ENCODE measurements at places on chromosomes 11 and 22. TPM values are rescaled to one million over a fixed set of nuclear protein-coding genes. Genes with fewer than 3 reads are reported as not detected.

- DNase-seq: peak; percentile 45
Measured at GRCh38 chr11:102940714-102941588, 14.6 kb downstream of the MMP13 start.

DNA sequence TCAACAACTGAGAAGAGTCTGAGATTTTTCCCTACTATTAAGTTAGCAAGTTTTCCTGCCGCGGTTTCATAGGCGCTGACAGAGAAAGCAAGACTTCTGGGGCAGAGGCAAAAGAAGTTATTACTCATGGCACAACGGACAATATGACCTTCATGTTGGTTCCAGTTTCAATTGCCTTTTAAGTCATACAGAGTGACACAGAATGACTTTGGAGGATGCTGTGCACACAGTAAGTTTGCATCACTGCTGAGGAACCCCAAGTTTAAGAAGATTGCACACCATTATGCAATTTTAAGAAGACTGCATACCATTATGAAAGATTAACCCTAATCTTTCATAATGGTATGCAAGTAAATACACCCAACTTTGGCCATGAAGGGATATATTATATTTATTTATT lies 626.5 kb upstream of the CHORDC1 start:
- no peak for DNase-seq

GRCh38 chr11:9678576-9678975 lies 14.7 kb downstream of the SWAP70 start:
- no peak for DNase-seq

DNA sequence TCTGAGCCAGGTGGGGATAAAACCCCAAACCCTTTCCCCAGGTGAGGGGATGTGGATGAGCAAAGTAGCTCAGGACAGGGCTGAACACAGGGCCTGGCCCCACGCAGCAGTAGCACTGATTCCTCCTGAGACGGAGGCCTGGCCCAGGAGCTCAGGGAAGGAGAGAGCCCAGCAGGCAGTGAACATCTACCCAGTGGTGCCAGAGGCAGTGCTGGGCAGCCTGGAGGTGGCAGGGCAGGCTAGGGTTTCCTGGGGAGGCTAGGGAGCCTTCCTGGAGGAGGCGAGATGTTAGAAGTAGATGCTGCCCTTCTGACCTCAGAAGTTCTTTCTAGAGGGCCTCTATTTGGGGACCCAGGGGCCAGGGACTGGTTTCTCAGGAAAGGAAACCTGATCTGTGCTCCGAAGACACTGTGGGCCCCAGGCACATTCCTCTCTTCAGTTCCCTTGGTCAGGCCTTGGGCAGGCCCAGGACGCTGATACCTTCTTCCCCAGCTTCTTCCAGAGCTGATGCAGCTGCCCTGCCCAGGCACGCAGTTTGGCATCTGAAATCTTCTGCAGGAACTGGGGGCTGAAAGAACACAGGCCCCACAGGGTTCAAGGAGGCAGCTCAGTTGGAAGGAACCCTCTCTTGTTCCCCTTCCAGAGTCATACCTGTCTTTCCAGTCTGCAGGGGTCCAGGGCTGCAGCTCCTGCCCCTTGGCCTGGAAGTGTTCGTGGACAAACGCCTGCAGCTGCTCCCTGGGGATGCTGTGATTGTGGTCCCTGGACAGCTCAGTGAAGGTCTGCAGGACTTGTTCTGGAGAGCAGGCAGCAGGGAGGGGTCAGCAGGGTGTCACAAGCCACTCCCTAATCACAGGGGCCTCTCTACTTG lies 16.8 kb downstream of the TREH start:
- DNase-seq: no peak

DNA sequence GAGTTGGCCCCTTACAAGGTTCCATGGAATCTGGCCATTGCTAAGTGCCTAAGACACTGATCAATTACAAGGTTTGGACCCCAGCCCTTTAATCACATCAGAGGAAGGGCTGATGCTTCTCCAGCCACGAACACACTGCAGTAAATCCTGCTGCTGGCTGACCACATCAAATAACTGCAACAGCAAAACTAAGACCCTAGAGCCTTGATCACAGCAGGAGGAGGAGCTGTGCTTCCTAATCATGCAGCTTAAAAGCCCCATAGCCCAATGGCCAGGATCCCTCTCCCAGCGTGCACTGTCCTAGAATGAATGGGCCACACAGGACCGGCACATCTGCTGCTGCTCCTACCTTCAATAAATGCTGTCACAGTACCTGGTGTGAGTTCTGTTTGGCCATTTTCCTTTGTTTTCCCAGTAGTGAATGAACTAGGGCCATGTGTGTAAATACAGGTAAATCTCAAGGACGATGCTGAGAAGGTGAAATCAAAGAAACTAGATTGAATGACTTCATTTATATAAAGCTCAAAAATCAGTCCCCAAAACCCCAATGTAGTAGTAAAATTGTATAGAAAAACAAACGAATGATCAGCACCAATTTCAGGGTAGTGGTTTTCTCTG lies 12.7 kb downstream of the ZP1 start:
- DNase-seq: no peak

DNA sequence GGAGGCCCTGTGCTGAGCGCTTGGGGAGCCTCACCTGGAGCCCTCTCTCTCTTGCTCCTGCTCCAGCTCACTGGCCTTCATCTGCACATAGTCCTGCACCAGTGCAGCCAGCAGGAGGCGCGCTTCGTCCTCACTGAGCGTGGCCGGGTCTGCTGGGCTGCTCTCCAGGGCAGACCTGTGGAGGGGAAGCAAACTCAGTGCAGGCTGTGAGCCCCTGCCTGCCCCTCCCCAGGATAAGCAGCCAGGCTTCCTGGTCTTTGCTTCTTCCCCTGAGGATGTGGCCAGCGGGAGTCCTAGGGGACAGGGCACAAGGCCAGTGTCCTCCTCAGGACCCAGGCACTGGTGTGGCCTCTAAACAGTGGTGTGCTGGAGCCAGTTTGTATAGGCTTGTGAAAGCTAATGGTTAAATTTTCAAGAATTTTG lies 2.2 kb downstream of the CALCA start:
- peak; percentile 76 for DNase-seq

- peak; percentile 49 for DNase-seq
Measured at GRCh38 chr22:22745225-22746060, 101.0 kb downstream of the GGTLC2 start.

DNA sequence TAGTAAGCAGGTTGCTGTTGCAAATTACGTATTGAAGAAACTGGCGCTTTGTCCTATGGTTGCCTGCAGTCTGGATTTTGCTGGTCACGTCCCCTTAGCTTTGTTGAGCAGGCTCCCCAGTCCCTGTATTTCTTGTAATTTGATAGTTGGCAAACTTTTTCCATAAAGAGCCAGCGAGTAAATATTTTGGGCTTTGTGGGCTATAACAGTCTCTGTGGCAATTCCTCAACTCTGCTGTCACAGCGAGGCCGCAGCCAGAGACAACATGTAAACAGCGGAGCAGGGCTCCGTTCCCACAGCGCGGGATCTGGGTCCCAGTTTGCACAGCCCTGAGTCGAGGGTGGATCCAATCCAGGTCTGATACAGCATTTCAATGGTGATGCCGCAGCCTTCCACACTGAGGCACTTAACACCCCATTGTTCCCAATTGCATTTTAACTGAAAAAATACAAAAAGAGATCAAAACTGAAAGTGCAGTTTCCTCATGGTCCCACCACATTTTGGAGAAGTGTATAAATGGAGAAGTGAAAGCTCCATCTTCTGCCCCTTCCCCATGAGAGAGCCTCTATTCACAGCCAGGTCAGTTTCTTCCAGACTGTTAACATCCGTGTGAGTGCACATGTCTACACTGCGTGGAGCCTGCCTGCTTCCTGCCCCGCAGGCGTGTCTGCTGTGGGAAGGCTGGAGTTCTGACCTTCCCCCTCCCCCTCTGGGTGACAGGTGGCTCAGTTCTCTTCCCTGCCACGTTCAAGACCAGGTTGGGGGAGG lies 89.1 kb downstream of the RPS6KA4 start:
- no peak for DNase-seq

- no peak for DNase-seq
Measured at GRCh38 chr22:31602259-31602952, 59.6 kb downstream of the PISD start.

GRCh38 chr11:102157219-102157618 lies 47.0 kb downstream of the YAP1 start:
- no peak for DNase-seq

GRCh38 chr11:35305670-35306382 lies 113.5 kb downstream of the SLC1A2 start:
- peak; percentile 21 for DNase-seq

DNA sequence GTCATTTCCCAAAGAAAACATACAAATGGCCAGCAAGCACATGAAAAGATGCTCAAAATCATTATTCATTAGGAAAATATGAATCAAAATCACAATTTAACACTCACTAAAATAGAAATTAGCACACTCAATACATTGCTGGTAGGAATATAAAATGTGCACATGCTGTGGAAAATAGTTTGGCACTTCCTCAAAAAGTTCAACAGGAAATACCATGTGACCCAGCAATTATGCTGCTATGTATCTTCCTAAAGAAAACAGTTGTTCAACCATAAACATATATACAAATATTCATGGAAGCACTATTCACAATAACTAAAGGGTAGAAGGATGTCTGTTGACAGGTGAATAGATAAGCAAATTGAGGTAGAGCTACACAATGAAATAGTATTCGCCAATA lies 187.3 kb upstream of the SOX6 start:
- no peak for DNase-seq

DNA sequence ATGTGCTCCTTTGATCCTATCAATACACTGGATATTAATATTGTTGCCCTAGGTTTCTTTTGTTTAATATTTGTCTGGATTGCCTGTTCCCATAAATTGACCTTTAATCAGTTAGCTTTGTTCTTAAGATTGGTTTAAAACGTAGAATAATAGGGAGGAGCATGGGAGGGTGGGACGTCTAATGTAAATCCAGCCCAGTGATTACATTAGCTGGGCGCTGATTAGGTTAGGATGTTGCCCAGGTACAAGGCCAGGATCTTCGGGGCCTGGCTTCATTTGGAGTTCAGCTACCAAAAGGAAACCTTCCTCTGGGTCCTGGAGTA lies at the start of gene SRSF8:
SRSF8 (plus strand) TSS at position 204 of the 323 bp plus-strand sequence. CDS start 308 bp downstream, outside the sequence.
- DNase-seq: no peak

GRCh38 chr11:83287631-83288030 lies 1.5 kb upstream of the CCDC90B start:
- DNase-seq: no peak

- no peak for DNase-seq
Measured at GRCh38 chr11:72002841-72003775, 4.4 kb downstream of the IL18BP start.

DNA sequence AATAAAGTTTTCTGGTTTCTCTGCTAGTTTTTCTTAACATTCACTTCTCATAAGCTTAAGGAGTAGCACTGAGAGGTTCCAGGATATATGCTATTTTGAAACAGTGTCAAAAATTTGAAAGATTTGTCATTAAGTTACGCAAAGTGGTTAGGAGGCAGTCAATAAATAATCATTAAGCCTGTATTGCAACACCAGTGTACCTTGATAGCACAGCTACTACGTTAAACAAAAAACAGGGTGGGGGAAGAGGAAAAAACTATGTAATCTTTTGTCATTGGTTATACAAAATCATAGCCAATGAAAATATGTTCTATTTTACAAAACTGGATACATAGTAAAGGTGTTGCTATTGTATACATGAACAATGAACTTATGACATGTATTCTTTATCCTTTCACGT lies 30.4 kb upstream of the PITPNB start:
- no peak for DNase-seq

- no peak for DNase-seq
Measured at GRCh38 chr11:28566339-28567089, 458.3 kb downstream of the METTL15 start.

DNA sequence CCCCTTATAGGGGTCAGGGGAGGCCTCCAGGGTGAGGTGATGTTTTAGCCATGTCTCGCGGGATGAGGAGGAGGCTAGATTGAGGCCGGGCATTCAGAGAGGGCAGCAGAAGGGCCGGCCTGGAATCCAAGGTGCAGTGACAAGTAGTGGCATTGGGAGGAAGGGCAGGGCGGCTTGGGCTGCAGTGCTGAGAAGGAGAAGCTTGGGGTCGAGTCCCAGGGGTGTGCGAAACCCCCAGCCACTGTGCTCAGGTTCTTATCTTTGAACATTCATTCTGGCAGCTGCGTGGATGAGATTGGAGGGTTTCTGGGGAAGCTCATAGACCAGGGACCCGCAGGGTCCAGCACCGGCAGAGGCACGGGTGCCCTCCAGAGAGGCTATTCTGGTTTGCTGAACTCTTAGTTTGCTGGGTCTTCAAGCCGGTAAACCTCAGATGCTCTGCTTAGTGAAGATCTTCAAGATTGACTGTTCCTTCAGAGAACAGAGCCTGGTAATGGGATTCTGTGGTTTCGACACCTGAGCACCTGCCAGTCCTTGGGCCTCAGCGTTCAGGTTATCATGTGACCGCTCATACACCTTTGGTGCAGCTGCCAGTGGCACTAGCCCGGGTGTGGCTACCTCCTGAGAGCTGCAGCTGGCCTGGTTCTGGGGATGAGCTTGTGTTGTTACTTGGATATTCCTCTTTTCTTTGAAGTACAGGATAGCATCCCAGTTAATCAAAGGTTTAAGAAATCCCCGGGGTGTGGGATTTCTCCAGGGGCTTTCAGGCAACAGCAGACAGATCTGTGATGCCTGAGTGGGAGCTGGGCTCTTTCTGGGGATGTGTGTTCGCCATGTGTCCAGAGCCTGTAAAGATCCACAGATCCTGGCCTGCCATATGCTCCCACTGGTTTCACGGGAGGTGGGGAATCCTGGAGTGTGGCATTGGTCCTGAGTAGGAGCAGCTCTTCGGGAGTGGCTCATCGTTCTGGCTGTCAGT lies 152.8 kb downstream of the TBC1D22A start:
- DNase-seq: no peak

- no peak for DNase-seq
Measured at GRCh38 chr11:23769214-23769613, 727.6 kb upstream of the LUZP2 start.

GRCh38 chr11:13208921-13209320 lies 68.7 kb upstream of the BMAL1 start:
- no peak for DNase-seq

GRCh38 chr11:65384301-65384889 lies 1.9 kb upstream of the SLC25A45 start:
- DNase-seq: no peak

- DNase-seq: no peak
Measured at GRCh38 chr22:41127451-41127850, 35.1 kb downstream of the EP300 start.

DNA sequence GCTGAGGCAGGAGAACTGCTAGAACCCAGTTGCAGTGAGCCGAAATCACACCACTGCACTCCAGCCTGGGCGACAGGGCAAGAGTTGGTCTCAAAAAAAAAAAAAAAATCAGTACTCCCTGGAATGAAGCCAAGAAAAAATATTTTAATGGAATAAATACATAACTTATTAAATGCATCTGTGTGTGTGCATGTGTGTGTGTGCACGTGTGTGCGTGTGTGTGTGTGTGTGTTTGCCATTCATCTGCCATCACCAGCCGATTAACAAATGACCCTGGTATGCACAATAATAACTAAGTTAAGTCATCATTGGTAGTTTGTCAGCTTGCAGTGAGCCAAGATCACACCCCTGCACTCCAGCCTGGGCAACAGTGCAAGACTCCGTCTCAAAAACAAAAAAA lies 35.0 kb upstream of the SCGB1A1 start:
- DNase-seq: no peak

Gene DYNC2H1
- total RNA-seq: 2.2 TPM

Gene OR2AG1
- not detected for total RNA-seq

Gene ABCC8
- total RNA-seq: not detected

Gene DCHS1
- total RNA-seq: 2.1 TPM

Gene NXPE2
- not detected for total RNA-seq

Gene RNH1
- total RNA-seq: 88.9 TPM

Gene OR51E1
- not detected for total RNA-seq

Gene EPS8L2
- 15.7 TPM for total RNA-seq
